ENCODE measurements at places on chromosomes 5 and 9. TPM values are rescaled to one million over a fixed set of nuclear protein-coding genes. Genes with fewer than 3 reads are reported as not detected.

GRCh38 chr5:35543408-35543807 lies 74.3 kb upstream of the SPEF2 start:
- no peak for DNase-seq

DNA sequence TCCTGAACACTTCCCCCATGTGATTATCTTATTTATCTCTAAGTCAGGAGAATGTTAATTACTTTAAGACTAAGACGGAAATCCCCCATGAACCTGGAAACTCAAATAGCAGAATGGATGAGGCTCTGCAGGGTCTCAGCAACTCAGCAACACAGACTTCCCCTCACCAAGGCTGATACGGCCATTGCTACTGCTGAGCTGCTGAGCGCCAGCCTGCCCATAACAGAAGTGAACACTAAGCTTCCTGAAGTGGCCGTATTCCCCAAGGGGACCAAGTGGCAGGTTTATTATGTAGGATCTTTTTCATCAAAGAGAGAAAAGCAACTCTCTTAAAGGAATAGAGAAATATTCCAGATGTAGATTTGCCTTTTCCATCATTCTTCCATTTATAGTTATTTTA lies 311.1 kb downstream of the RFX3 start:
- DNase-seq: no peak

DNA sequence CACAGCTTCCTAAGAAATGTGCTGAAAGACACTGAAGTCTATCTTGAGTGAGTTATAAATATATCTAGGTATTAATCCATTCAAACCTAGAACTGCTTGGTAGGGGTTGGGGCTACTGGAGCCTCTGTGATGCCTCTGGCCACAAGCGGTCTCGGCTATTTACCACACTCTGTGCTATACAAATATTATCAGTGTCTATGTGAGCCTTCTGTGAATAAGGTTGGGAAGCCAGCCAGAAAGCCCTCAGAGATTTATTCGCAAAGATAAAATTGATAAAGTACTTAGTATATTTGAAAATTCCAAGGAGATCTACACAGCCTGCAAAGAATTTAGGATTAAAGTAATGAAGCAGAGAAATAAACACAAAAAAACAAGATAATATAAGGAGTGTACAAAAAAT lies 41.4 kb downstream of the LIFR start:
- DNase-seq: no peak

DNA sequence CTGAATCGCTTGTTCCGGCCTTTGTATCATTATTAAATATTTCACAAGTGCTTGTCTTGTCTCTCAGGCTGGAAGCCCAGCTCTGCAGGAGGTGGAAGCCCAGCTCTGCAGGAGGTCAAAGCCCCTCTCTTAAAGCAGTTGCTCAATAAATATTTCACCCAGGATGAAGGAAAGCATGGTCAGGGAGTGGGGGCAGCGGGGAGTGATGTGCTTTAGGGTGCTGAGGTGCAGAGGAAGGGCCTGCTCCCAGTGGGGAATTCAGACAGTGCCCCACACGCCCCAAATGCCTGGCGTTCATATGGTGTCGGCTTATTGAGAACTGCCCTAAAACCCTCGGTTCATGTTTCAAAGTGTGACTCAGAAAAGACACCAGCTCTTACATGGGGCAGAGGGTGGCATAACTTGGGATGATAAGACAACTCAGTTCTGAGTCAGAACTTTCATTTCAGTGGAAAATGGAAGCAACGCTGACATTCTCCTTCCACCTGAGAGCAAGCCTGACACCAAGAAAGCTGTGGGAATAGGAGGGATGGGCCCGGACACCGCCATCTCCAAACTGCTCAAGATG lies 114.3 kb upstream of the DAP start:
- DNase-seq: no peak

GRCh38 chr5:72871366-72872024 lies 55.0 kb downstream of the TNPO1 start:
- DNase-seq: no peak

DNA sequence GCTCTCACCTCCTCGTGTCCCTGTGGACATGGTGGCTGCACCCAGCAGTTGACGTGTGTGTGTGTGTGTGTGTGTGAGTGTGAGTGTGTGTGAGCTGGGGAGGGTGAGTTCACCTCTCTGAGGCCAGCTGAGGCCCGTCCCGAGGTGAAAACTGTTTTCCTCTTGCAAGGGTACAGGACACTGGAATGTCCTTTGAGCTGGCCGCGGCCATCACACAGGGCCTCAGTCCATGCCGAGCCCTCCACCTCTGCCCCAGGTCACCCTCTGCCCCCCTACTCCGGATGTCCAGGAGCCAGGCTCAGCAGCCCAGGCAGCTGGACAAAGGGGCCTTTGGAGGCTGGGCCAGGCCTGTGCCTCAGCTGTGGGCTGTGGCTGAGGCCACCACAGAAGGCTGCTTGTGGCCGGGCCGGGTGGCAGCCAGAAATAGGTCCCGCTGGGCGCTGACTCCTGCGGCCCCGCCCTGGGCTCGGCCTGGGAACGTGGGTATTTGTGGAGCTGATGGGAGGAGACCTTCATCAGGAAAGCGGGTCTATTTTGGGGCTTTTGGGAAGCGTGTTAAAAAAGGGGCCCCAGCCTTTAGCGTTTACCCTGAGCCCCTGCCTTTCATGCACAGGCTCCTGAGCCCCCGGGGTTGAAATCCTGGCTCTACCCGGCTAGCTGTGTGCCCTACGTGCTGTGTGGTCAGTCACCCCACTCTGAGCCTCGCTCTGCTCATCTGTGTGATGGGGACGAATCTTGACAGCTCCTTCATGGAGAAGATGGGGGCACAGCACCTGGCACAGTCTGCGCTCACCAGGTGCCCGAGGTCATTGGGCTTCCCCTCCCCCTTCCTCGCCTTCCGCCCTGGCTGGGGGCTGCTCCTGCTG lies 75.1 kb upstream of the IER5L start:
- DNase-seq: no peak

DNA sequence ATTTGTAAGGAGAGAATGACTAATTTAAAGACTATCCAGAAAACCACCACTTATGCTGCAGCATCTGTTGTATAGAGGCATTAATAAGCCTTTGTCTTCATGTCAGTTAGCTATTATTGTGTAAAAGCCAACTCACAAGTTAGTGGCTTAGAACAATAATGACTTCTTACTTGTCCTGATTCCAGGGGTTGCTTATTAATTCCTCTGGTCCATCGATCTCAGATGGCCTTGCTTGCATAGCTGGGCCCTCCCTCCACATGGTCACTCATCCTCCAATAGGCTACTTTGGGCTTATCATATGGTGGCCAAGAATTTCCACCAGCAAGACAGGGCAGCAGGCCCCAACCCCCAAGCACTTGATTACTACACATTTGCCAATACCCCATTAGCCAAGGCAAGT lies 44.5 kb upstream of the STK32A start:
- no peak for DNase-seq

DNA sequence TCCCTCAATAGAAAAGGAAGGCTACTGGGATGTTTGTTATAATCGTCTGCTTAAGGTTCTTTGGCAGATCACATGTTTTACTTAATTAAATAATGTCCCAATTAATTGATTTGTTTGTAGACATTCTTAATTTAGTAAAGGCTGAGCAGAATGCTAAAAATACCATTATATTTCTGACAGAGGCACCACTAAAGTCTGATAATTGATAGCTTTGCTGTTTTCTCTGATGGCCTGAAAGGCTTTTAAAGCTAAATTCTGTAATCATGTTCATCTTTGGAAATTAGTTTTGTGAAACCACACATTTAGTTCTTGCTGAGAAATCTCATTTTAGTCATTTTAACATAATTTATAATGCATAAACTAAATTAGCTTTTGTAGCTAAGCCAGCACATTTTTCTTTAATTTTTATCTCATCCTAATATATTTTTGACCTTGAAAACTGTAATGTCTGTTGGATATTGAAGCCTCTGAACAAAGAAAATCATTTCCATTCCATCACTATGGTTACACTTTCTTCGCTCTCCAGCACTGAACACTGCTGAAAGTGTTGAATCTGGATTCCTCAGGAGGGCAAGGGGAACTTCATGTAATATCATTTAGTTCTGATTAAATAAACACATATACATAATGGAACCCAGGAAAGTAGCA lies 329.4 kb downstream of the ELAVL2 start:
- no peak for DNase-seq

GRCh38 chr9:97905228-97905627 lies 17.1 kb downstream of the TRMO start:
- no peak for DNase-seq

- DNase-seq: no peak
Observed at GRCh38 chr9:38373679-38374078, 18.8 kb upstream of the ALDH1B1 start.

GRCh38 chr5:154972476-154973080 lies 31.7 kb downstream of the MRPL22 start:
- DNase-seq: no peak

DNA sequence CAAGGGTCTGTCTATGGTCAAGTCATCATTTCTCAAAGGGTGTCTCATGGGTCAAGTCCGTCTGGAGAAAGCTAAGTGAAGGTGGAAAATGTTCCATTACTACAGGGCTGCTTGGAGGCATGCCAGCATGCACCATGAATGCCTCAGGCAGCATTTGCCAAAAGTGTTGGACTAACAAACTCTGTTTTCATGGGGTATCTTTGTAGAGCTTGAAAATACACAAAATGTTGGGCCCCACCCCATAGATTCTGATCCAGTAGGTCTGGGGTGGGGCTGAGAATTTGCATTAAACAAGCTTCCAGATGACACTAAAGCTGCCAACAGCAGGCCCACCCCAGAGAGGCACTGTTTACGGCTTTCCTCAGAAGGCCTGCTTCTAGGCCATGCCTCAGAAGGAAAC lies 75.0 kb upstream of the FRRS1L start:
- DNase-seq: no peak

DNA sequence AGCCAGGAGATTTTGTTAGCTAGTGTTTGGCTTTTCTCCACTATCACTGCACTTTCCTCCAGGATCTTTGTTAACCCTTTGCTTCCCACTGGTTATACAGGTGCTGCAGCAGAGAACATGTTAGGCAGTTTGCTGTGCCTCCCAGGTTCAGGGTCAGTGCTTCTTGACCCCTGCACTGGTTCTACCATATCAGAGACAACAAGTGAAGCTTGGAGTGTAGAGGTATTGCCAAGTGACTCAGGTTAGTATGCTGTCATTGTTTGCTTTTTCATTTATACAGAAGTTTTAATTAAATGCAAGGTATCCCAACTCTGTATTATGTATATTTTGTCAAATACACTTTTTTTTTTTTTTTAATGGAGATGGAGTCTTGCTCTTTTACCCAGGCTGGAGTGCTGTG lies 68.4 kb downstream of the GAPVD1 start:
- DNase-seq: no peak

GRCh38 chr9:108290839-108291585 lies 564.8 kb downstream of the ACTL7B start:
- DNase-seq: no peak

GRCh38 chr5:63473335-63473967 lies 488.8 kb downstream of the HTR1A start:
- DNase-seq: no peak

DNA sequence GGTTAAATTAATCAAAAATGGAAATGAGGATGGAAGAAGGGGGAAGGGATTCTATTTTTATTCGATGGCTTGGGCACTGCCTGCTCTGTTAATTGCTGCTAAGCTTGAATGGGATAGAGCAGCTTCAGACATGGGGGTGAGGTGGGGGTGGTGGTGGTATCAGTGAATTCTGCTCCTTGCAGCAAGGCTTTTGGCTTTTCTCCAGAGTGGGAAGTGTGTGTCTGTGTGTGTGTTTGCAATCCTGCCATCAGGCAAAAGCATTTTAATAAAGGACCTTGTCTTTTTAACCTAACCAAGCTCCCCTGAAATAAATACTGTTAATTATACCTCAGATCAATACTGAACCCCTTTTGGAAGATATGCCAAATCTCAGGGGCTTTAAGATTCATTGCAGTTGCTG lies 110.9 kb upstream of the GPR151 start:
- no peak for DNase-seq

DNA sequence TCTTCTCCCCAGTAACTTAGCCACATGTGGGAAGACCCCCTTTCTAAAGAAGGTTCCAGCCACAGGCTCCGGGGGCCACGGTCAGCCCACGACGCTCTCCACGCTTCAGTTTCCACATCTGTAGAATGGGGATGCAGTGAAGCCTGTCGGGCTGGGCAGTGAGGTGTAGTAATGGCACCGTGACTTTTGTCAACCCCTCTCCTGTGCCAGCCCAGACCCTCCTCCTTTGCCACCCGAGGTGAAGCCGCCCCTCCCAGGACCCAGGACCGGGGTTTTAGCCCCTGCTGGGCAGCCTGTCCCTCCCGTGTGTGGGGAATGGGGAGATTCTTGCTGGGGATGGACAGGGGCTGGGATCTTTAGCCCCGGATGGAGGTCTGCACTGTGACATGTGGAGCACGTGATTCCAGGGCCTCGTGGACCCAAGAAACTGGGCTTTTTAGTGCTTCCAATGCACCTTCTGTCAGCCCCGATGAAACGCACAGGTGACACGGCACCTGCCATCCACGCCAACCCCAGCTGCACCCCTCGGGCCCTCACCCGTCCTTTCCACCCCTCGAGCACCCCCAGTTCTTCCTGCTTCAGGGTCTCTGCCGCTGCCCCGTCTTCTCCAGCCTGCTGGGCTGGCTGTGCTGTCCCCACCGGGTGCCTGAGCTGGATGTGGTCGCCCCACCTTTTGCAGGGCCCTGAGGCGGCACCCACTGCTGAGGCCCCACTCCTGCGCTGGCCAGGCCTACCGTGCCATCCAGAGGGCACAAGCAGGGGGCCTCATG lies 13.4 kb upstream of the RNU6ATAC start:
- no peak for DNase-seq

DNA sequence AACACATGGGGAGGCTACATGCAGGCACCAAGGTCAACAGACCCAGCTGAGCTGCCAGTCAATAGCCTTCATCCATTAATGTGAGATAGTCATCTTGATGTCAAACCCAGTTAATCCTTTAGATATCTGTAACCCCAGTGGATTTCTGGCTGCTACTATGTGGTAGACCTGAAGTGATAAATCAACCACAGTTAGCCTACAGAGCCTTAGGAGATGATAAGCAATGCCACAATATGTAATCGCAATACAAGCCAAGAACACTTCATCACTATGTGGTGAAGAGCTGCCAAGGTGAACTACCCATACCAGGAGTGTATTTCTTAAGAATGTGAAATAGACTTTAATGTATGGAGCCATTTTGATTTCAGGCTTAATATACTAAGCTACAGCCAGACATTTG lies 1175.5 kb downstream of the DTWD2 start:
- DNase-seq: no peak

Gene GFI1B
- total RNA-seq: 0.79 TPM

Gene PHF24
- 0.12 TPM for total RNA-seq

Gene FST
- total RNA-seq: 0.77 TPM

Gene EPB41L4A
- total RNA-seq: 1.4 TPM

Gene FEM1C
- total RNA-seq: 11.1 TPM

Gene HMGCS1
- total RNA-seq: 211 TPM

Gene MVB12B
- 24.4 TPM for total RNA-seq

Gene PCDHGA12
- 1.0 TPM for total RNA-seq

Gene SOHLH1
- 44.9 TPM for total RNA-seq

Gene OXCT1
- 22.5 TPM for total RNA-seq

Gene SLC34A1
- total RNA-seq: not detected

Gene STX17
- total RNA-seq: 41.1 TPM

Gene POU5F2
- 0.95 TPM for total RNA-seq

Gene SGCD
- total RNA-seq: 0.28 TPM

Gene PRRX2
- total RNA-seq: not detected

Measured in Caco-2 (cell line).